Calu3 (cell line): ENCODE measurements at places on chromosomes 1 and 21.

DNA sequence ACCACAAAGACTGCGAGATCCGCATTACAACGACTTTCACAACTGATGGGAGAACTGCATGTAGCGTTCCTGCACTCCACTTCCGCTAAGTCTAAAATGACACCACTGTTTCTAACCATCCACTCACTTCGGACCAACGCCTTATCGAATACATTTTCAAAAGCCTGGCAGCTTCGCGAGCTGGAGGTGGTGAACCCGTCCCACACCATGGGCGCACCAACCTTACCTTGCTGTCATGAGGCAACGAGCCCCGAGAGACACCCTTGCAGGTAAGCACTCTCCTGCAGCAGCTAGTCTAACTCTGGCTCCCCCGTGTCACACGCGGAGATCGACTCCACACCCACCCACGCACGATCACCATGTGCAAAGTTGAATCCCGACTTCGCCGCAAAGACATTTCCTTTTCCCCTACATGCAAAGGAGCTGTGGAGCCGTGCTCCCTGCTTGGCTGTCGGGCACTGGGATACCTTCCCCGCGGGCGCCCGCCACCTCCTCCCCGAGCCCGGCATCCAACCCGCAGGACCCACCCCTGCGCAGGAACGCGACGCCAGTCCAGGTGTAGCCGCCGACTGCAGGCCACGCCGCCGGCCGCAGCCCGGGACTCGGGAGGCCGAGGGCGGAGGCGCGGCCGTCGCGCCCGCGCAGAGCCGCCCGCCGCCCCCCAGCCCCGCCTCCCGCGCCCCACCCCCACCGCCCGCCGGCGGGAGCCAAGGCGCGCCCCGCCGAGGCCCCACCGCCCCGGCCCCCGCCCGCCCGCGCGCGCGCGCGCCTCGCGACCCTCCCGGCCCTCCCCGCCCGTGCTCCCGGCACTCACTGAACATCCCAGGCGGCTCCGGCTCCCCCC is 629 bp downstream of the TAF5L start:
- peak; percentile 73 for DNase-seq
- H3K36me3 ChIP-seq: peaks cover 45% of the 10 kb centered on the region
- peak overlapping the region; percentile 58 for H3K27ac ChIP-seq

- no peak for DNase-seq
- H3K27me3 ChIP-seq: no peaks in the 10 kb centered on the region
- H3K27ac ChIP-seq: no peak overlapping the region
- no peak overlapping the region for H3K4me3 ChIP-seq
- no peaks in the 10 kb centered on the region for H3K36me3 ChIP-seq
These were observed 50.5 kb upstream of the GADD45A start for GRCh38 chr1:67634396-67634935.

DNA sequence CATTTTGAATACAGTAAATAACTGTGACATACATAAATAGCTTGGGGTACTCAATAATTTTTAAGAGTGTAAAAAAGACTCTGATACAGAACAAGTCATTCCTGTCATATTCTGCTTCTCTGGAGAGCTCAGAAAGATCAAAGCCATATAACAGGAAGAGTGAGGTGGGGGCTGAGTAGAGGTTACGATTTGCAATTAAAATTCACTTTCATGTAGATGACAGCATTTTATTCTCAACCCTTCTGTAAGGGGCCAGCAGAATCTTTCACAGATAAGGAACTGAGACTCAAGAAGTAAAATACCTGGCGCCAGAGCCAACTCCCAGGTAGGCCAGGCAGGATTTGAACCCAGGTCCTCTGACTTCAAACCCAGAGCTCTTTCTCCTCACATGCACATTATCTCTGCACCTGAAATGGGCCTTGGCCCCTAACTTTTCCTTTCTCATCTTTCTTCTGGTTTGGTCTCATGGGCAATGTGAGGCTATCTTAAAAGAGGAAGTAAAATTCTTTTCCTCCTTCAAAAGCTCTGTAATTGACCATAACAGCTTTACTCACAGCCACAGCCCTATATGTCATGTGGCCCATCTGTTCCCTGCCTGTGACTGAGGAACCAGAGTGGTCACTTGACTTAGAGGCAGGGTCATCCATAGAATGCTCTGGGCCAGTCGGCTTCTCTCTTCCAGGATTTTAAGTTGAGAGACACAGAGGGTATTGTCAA is 80.9 kb upstream of the SYT6 start:
- no peaks in the 10 kb centered on the region for H3K36me3 ChIP-seq
- H3K27ac ChIP-seq: no peak overlapping the region
- DNase-seq: no peak
- peaks cover 68% of the 10 kb centered on the region for H3K27me3 ChIP-seq
- H3K4me1 ChIP-seq: no peaks in the 10 kb centered on the region

DNA sequence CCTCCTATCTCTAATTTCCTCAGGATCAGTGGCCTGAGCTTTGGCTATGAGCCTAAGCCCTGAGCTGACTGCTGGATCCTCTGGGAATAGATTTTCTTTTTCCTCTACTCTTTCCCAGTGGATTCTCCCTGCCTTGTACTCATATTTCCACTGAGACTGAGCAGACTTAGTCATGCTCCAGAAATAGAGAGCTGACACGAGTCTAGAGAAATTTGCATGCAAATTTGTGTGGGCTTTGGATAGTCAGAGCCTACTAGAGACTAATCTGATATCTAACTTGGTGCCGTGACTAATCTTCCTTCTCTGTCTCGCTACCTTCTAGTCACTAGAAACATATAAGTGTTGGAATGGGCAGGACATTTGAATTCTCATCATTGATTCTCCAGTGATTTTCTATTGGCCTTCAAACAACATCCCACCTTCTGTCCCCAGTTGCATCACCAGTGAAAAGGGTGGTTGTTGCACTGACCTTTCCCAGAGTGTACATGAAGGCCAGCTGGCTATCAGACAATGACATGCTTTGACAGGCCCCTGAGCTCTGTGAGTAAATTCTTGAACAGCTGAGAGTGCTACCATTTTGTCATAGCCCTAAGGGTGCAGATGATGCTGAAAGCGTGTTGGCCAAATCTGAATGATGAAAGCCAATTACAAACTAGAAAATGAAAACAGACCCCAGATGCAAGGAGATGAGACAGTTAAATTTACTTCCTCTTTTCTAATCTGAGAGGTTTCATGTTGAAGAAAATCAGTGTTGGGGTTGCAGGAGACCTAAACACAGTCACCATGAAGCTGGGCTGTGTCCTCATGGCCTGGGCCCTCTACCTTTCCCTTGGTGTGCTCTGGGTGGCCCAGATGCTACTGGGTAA is at the start of gene FCRLA:
Gene FCRLA (plus strand): TSS at position 748 of the 866 bp plus-strand sequence. CDS start 36 bp downstream, at position 784.
- no peak within 1 kb of the TSS for H3K27ac ChIP-seq
- H3K27me3 ChIP-seq: no peaks in the 10 kb centered on the region
- H3K4me1 ChIP-seq: peaks cover 12% of the 10 kb centered on the region
- no peaks in the 10 kb centered on the region for H3K36me3 ChIP-seq
